NCI-H1436 treated with DMSO at 0.1 percent for 48 hours (cell line): ENCODE measurements at places on chromosomes 3 and 15.

DNA sequence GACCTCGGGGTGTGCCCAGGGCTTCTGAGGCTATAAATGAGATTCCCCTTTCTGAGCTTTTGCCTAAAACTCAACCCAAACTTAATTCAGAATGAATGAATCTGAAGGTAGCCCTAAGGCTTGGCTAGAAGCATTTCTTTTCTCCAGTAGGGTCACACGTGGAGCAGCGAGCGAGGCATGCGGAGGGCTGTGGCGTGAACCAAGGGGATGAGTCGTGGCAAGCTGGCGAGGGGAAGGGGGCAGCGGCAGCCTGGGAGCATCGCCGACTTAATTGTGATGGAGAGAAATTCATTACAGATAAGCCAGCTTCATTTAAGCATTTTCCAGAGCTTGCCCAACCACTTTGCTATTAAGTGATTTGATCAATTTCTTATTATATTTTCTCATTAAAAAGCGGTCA lies 79.9 kb downstream of the CHSY1 start:
- no peak for DNase-seq

GRCh38 chr15:100193277-100193860 lies 148.4 kb downstream of the ADAMTS17 start:
- DNase-seq = no peak

GRCh38 chr15:68620721-68621527 lies 42.1 kb downstream of the CORO2B start:
- DNase-seq = peak; percentile 59

DNA sequence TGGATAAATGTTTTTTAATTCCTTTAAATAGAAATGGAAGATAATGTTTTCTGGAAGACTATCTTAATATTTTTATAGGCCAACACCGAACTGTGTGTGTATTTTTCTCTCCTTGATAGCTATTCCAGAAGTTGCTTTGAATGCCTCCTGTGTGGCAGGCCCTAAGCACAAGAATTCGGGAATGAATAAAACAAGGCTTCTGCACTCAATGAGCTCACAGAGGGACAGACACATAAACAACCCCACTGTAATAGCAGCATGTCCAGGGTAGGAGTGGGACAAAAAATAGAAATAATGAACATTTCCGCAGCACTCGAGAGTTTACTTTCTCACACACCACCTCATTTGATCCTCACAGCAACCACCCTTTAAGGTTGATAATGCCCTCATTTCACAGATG lies 18.0 kb downstream of the SRGAP3 start:
- DNase-seq = no peak

- no peak for DNase-seq
Observed at GRCh38 chr3:179450901-179451264, 387 bp downstream of the GNB4 start.

- no peak for DNase-seq
Observed at GRCh38 chr15:52102463-52102862, 10.1 kb downstream of the BCL2L10 start.

GRCh38 chr15:38867556-38867955 lies 302.9 kb upstream of the RASGRP1 start:
- no peak for DNase-seq

GRCh38 chr3:48553361-48553760 lies 3.2 kb downstream of the PFKFB4 start:
- DNase-seq = no peak

DNA sequence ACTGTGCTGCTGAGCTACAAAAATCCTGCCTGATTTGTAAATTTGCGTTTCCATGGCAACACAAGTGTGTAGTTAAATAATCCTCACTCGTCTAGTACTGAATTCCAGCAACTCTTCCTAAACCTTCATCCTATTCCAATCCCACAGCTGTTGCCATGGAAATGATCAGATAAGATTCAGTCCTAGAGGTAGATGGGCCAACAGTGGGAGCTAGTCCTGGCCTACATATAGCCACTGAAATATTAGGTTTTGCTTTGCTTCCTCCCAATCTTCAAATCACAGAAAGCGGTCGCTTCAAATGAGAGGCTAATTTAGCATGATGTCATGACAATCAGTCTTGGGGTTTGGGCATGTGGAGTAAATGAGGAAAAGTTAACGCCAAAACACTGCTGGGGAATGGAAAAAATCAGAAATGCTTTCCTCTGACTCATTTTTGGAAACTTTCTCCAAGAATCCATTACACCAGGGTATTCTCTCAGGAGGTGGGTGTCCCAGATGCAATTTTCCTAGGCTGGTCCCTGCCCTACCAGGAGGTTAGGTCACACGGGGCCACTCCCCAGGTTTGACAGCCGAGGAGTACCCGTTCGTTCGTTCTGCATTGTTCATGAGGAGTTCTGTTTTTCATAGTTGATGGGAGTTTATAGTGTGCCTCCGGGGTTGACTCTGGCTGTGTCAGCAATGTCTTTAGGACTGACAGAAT lies 159.2 kb upstream of the SLCO3A1 start:
- DNase-seq = no peak

DNA sequence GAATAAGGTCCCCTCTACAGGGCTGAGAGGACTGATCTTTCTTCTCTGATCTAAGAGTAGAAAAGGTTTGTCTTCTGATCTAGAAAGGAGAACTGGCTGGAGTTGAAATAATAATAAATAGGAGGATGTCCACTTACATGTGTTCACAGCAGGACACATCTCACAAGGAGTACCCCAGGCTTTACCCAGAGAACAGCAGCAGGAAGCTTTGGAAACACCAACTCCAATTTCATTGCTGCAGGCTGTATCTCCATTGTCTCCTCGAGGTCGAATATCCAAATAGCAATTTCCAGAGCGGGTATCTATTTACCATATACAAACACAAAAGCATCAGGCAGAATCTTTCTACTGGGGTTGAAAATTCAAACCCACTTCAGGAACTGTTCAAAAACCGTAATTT lies 136.6 kb downstream of the DUT start:
- DNase-seq = no peak

- DNase-seq = no peak
Observed at GRCh38 chr15:87597346-87598052, 659.0 kb downstream of the NTRK3 start.

GRCh38 chr3:17055374-17056276 lies 170.9 kb downstream of the PLCL2 start:
- DNase-seq = no peak

DNA sequence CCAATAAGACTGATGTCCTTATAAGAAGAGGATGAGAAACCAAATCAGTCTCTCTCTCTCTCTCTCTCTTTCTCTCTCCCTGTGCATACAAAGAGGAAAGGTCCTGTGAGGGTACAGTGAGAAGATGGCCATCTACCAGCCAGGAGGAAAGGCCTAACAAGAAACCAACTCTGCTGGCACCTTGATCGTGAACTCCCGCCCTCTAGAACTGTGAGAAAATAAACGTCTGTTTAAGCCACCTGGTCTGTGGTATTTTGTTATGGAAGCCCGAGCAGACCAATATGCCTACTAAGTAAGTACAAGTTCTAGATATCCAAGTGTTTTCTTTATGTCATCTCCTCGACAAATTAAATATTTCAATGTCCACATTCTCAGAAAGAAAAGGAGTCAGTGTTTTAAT lies 44.9 kb upstream of the TMC3 start:
- DNase-seq = no peak

DNA sequence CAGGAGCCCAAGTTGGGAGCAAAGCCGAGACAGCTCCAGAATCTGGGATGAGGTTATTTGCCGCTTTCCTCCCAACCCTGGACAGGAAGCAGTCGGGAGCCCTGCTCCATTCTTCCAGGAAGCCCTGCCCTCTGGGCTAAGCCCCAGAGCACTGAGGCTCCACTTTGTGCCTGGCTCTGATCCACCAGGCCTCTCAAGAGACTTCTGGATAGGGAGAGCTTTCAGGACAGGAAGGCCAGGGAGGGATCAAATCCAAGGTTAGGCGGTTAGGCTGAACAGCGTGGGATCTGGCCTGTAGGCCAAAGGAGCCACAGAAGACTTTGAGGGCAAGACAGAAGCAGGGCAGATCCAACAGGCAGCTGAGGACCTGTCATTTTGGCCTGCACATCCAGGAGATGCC lies 835 bp downstream of the STOML1 start:
- no peak for DNase-seq

DNA sequence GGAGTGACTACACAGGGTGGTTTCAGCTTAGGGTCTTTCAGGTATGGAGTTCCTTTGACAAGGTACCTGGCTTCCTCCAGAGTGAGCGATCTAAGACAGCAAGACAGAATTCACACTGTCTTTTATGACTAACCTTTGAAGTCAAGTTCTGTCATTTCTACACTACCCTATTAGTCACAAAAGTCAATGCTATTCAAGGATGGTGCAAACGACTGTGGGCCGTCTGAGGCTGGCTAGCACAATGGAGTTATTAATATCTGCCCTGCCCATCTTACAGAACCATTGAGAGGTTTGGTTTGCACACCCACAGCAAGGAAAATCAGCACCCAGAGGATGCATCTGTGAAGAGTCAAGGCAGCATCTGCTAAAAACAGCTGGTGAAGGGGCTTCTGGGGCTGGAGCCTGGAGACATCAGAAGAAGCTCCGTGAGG lies 62.9 kb upstream of the XCR1 start:
- DNase-seq = no peak

GRCh38 chr3:107085261-107085660 lies 292.0 kb upstream of the CCDC54 start:
- no peak for DNase-seq

- DNase-seq = no peak
Observed at GRCh38 chr3:102353148-102353547, 81.7 kb upstream of the ZPLD1 start.

DNA sequence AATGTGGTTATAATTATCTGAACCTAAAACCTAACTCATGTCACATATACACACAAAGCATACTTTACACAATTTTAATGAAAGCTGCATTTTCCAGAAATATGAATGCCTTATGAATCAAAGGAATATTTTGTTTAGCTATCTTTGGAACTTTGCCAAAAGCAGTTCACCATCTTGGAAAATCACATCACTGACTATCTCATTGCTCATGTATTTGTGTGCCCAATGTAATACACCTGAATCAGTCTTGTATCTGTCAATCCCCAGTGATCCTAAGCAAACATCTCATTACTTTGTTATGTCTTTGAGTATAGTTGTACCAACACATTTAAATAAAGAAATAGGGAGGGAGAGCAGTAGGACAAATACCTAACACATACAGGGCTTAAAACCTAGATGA lies 15.6 kb upstream of the CD47 start:
- DNase-seq = no peak

DNA sequence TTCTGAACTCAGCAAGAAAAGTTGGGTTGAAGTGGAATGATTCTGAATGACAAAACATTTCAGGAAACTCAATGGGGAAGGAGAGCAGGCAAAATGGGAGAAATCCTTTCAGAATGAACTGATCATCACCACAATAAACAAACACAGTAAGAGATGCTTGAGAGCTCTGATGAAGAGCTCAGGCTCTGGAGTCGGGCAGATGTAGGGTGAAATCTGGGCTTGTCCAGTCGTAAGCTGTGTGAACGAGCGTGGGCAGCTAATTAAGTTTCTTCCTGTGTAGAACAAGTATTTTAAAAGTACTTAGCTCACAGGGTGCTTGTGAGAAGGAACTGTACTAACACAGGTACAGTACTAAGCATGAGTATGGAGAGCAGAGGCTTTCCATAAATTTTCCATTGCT lies 406.2 kb downstream of the FOXP1 start:
- no peak for DNase-seq

- no peak for DNase-seq
Observed at GRCh38 chr3:134339913-134340312, 34.3 kb downstream of the AMOTL2 start.

DNA sequence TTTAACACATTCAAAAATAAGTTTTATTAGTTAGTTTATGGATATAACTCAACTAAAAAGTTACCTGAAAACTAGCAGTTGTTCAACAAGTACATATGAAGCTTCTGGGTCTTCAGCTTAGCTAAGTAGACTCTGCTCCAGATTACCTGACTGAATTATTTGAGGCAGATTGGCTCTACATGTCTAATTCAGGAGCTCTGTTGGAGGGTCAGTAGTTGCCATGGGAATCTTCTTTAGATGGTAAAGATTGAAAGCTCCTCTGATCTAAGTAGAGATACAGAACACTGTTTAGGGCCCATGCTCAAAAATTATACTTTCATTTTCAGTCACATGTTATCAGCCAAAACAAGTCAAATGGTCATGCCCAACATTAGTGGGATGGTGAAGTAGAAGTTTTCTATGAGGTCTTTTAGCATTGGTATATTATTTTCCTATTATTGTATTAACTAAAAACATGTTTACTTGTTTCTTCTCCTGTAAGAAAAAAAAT lies 1476.9 kb downstream of the OTOL1 start:
- no peak for DNase-seq

GRCh38 chr3:16370872-16371740 lies 106.1 kb downstream of the OXNAD1 start:
- no peak for DNase-seq
